ENCODE measurements at places on chromosomes 13 and 19. TPM values are rescaled to one million over a fixed set of nuclear protein-coding genes. Genes with fewer than 3 reads are reported as not detected.
A peak's percentile ranks its signal among the peaks of the same experiment; 100 is the strongest.

- DNase-seq = no peak
Observed at GRCh38 chr19:50478901-50479715, 2.5 kb upstream of the GARIN5A start.

Gene PEG3
- total RNA-seq = 5.0 TPM

GRCh38 chr13:114147803-114148520 is 15.5 kb upstream of the RASA3 start:
- no peak for DNase-seq

- no peak for DNase-seq
Observed at GRCh38 chr19:7897292-7897691, 6.4 kb upstream of the MAP2K7 start.

GRCh38 chr19:801861-802497 is 4.7 kb downstream of the PTBP1 start:
- no peak for DNase-seq

DNA sequence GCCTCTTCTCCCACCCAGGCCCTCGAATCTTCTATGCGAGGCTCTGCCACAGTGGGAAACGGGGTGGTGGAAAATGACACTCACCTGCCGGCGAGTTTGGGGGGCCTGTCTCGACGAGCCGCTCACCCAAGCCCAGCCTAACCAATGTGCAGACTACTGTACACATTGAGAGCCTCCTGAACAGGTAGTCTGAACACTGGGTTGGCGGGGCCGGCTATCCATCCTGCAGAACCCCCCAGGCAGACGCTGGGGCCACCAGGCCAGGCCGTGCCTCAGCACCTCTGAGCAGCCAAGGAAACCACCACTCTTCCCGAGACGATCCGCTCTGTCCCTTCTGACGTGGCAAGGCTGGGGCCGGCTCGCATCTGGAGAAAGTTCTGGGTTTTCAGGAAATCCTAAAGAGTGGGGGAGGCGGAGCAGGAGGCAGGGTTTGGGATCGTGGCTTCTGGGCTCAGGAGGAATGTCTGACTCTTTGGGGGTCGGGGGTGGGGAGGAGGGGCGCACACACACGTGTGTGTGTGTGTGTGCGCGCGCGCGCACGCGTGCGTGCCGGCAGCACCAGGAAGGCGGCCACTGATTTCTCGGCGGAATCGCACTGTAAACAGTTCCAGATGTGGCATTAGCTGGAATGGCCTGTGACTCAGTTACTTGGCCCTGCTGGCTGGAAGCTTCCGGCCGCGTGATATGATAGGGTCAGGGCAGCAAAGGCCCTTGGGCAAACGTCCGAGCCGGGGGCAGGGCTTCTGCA is 18.5 kb downstream of the TMED1 start:
- peak; percentile 80 for DNase-seq

Gene LGI4
- 4.6 TPM for total RNA-seq
